ENCODE measurements at places on chromosomes 7 and 10. TPM values are rescaled to one million over a fixed set of nuclear protein-coding genes. Genes with fewer than 3 reads are reported as not detected.

- peaks cover 81% of the 10 kb centered on the region for H3K36me3 ChIP-seq
- no peaks in the 10 kb centered on the region for H3K27me3 ChIP-seq
- peak overlapping the region; percentile 97 for H3K4me3 ChIP-seq
- peak overlapping the region; percentile 100 for H3K27ac ChIP-seq
- H3K4me1 ChIP-seq = peaks cover 50% of the 10 kb centered on the region
- DNase-seq = no peak
Measured at GRCh38 chr10:43402880-43403452, 6.0 kb downstream of the HNRNPF start.

DNA sequence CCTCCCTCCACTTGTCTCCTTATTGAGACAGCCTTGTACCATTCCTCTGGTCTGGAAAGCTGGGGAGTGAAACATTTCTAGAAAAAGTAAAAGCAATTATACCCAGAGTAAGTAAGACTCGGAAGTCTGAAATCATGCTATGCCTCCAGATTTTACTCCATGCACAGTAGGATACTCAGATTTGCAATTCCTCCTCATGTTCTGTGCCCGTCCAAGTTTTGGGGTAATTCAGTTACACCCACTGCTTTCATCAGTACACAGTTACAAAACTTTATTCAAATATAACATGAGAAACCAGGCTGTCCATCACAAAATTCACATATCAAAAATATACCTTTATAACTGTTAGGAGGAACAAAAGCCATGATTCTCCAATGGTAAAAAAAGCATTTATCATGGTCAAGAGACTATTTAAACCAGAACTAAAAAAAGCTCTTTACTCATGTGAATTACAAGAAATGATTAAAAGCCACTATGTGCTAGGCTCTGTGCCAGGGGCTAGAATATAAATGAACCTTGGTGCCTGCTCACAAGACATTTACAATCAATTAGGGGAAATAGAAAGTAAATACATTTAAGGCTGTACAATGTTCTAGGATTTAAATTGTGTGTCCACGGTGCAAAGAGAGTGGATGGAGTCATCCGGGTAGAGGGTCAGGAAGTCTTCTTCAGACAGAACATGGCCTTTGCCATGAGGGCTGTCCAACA is 320.2 kb downstream of the ELMO1 start:
- H3K27ac ChIP-seq = no peak overlapping the region
- no peaks in the 10 kb centered on the region for H3K27me3 ChIP-seq
- no peak for DNase-seq
- H3K4me1 ChIP-seq = peaks cover 9% of the 10 kb centered on the region
- no peak overlapping the region for H3K4me3 ChIP-seq
- peaks cover 75% of the 10 kb centered on the region for H3K36me3 ChIP-seq

DNA sequence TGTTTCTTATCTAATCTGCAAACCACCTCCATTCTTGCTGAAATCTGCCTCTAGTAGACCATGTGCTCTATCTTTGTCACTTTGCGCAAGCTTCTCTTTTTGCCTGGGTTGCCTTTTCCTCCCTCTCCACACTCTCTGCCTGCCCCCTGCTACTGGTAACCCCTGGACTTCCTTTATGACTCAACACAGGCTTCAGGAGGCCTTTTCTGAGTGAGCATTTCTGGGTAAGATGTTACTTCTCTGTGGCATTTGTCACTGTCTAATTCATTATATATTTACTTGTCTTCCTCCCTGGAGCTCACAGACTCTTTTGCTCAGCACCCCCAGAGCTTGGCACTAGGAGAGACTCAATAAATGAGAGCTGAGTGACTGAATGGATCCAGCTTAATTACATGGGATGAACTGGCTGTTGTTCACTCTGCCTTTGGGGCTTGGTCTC is 8.4 kb downstream of the GOLGA7B start:
- no peaks in the 10 kb centered on the region for H3K36me3 ChIP-seq
- H3K27me3 ChIP-seq = no peaks in the 10 kb centered on the region
- no peak overlapping the region for H3K4me3 ChIP-seq
- H3K27ac ChIP-seq = no peak overlapping the region

- H3K36me3 ChIP-seq = no peaks in the 10 kb centered on the region
- H3K27ac ChIP-seq = peak overlapping the region; percentile 82
- no peak for DNase-seq
- H3K4me1 ChIP-seq = peaks cover 37% of the 10 kb centered on the region
Measured at GRCh38 chr7:148856578-148856881, 27.6 kb downstream of the EZH2 start.

- no peak overlapping the region for H3K4me3 ChIP-seq
- no peaks in the 10 kb centered on the region for H3K36me3 ChIP-seq
- peaks cover 22% of the 10 kb centered on the region for H3K4me1 ChIP-seq
- peaks cover 10% of the 10 kb centered on the region for H3K27me3 ChIP-seq
Measured at GRCh38 chr7:23353172-23353571, 54.0 kb downstream of the MALSU1 start.

Gene OPALIN
- not detected for total RNA-seq

Gene ELMO1
- 88.7 TPM for total RNA-seq

- H3K36me3 ChIP-seq = peaks cover 62% of the 10 kb centered on the region
- no peaks in the 10 kb centered on the region for H3K4me1 ChIP-seq
- no peaks in the 10 kb centered on the region for H3K27me3 ChIP-seq
- H3K27ac ChIP-seq = no peak overlapping the region
- H3K4me3 ChIP-seq = no peak overlapping the region
Measured at GRCh38 chr7:98907570-98907969, 29.2 kb downstream of the TRRAP start.

Gene LIPF
- not detected for total RNA-seq
